ENCODE measurements at places on chromosomes 1 and 21.

- ATAC-seq = no peak
These were observed 32.6 kb downstream of the RNF11 start for GRCh38 chr1:51268634-51269033.

- no peak for ATAC-seq
These were observed 69.0 kb upstream of the RAVER2 start for GRCh38 chr1:64675718-64676345.

DNA sequence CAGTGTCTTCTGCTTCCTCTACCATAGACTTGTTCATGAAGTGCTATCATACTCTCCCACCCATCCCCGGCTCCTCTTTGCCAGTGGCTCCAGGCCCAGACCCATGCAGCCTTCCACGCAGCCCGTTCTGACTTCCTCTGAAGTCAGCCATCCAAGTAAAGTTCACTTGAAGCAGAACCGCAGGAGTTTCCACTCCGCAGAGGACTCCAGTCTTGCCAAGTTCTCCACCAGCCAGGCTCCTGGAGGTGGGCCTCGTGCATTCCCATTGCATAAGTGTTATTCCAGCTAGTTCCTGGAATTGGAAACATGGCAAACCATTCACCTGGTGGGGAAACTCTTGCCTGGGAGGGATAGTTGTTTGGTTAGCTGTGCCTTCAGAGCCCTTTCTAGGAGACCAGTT is 185.1 kb downstream of the PLPP3 start:
- no peak for ATAC-seq

DNA sequence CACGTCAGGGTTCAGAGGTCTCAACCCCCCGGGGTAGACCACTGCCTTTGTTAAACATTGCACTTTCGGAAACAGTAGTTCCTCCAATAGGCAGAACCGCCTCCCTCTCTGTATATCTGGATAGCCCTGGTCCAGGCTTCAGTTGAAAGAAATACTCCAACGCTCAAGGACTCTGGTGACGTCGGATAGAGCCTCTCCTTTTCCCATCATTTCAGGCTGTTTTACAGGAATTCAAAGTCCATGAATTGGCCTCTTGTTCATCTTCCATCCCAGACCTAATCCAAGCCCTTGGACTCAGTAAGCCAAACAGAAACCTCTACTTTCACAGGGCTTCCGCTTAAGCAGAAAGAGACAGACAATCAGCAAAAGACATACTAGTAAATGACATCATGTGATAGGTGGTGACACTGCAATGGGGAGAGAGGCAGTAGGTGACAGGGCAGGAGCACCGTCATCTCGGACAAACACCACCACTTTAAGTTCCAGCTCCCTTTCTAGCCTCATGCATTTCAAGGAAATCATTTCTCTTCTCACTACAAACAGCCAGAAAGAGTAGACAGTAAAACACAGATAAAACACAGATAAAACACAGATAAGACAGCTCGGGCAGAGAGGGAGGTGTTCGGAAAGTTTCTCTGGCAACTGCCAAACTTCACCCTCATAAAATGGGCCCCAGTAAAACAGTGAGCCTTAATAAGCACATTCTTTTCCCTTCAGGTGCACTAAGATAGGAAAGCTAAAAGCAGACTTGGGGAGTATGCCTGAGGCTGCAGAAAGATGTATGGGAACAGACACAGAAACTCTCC is 2.3 kb upstream of the PLA2G2A start:
- ATAC-seq = no peak

DNA sequence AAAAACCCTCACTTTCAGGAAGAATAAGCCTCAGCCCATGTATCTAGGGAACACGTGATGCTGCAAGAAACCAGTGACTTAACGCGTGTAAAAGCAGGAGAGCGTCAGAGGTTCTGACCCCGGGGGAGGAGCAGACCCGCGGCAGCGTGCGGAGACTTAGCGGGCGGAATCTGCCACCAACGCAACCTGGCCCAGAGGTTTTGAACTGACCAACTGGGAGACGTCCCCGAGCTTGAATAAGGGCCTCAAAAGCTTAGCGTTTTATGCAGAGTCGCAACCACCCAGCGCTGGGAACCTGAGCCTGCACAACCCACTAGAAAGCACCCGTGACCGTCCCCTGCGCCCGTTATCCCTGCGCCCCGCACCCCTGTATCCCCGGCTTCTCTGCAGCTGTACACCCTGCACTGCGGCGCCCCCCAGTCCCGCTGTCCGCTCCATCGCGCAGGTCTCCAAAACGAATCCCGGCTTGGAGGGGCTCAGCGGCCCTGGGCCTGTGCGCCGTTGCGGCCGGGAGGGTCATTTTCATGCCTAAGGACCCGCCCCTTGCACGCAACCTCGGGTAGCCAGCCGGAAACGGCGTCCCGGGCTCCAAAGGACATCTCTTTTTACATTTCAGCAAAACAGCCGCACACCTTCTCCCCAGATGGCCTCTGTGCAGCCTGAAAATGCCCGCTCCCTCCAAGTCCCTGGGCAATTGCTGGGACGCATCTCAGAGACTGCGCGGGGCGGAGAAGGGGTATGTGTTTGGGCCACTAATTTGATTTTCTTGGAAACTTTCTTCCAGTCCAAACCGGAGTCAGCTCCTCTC is 29.4 kb upstream of the TRIM17 start:
- ATAC-seq = peak; percentile 86

DNA sequence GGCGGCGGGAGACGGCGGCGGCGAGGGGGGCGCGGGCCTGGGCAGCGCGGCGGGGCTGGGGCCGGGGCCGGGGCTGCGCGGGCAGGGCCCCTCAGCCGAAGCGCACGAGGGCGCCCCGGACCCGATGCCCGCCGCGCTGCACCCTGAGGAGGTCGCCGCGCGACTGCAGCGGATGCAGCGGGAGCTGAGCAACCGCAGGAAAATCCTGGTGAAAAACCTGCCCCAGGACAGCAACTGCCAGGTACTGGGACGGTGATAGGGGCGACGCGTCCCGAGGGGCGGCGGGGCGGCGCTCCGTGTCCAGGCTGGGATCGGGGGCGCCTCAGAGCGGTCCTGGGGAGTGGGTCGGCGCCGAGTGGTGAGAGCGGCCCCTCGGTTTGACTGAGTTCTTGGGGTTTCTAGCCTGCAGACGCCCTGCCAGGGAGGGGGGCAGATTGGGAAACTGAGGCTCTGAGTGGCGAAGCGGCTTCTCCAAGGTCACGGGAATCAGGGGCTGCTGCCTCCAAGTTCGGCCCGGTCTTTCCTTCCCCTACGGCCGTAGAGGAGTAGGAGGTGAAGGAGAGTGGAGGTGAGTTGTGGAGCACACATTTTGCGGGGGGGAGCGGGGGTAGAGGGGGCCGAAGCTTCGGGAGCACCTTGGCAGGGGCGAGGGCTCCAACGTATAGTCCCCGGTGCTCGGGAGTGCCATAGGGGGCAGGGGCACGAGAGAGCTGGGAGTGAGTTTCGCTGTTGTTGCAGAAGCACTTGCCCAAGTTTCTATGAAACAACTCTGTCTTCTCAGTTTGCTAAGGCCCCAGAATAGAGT is 508 bp downstream of the RAVER2 start:
- peak; percentile 66 for ATAC-seq

GRCh38 chr1:199875337-199875736 is 152.2 kb upstream of the NR5A2 start:
- no peak for ATAC-seq

- ATAC-seq = peak; percentile 95
These were observed 48.5 kb upstream of the ACOT11 start for GRCh38 chr1:54499360-54500106.

DNA sequence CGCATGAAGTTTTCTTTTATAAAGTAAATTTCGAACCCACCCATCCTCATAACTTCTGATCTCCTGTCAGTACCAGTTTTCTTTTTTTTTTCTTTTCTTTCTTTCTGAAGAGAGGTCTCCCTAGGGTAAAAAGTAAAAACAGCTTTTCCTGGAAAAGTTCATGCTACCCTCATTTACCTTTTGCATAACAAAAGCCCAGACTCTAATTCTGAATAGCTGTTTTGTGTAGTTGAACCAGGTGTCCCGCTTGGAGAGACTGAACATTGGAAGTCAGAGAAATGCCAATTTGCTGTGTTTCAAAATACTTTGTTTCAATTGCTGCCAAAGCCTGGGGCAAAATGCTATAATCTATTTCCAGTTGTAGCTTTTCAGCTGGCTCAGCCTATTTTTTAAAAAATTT is 113.7 kb upstream of the RUNX1 start:
- ATAC-seq = no peak

GRCh38 chr1:23354245-23354644 is 10.2 kb upstream of the HNRNPR start:
- ATAC-seq = no peak

DNA sequence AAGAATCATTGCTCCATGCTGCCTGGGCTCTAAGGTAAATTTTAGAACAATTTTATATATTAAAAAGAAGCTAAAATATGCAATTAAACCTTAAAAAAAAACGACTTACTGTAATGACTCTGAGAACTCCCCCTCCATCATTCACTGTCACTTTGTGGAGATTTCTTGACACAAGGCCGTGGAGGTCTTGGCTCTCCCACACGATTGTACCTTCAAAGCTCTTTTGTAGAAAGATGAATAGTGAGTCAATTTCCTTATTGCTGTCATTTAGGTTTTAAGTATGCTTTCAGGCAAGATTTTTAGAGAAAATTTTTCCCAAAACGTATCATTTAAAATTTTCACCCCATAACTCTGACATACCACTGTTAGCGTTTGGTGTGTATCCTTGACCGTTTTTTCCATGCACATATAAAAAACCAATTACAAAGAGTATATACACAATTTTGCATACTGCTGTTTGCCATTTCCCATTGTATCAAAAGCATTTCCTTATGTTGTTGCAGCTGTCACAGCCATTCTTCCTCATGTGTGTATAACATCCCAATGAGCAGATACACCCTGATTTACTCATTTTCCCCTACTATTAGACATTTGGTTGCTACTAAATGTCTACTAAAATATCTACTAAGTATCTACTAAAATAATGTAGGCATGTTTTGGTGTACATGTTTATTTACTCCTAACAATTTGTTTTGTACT is 33.4 kb downstream of the B3GALNT2 start:
- no peak for ATAC-seq

GRCh38 chr1:56819387-56819899 is at the start of gene FYB2:
TSS of gene FYB2 (minus strand) at chr1:56819404. CDS start at chr1:56819290, 114 bp downstream.
- peak; percentile 17 for ATAC-seq

DNA sequence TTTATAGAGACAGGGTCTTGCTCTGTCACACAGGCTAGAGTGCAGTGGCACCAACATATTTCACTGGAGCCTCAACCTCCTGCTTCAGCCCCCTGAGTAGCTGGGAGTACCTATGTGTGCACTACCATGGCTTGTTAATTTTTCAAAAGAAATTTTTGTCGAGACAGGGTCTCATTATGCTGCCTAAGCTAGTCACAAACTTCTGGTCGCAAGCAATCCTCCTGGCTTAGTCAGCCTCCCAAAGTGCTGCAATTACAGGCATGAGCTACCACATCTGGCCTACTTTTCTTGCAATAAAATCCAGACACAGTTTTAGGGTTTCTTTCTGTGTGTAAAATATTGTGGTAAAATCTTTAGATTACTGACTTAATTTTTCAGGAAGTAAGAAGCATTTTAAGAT is 27.9 kb upstream of the NTPCR start:
- ATAC-seq = no peak

GRCh38 chr1:167197692-167198091 is 23.0 kb upstream of the POU2F1 start:
- no peak for ATAC-seq

DNA sequence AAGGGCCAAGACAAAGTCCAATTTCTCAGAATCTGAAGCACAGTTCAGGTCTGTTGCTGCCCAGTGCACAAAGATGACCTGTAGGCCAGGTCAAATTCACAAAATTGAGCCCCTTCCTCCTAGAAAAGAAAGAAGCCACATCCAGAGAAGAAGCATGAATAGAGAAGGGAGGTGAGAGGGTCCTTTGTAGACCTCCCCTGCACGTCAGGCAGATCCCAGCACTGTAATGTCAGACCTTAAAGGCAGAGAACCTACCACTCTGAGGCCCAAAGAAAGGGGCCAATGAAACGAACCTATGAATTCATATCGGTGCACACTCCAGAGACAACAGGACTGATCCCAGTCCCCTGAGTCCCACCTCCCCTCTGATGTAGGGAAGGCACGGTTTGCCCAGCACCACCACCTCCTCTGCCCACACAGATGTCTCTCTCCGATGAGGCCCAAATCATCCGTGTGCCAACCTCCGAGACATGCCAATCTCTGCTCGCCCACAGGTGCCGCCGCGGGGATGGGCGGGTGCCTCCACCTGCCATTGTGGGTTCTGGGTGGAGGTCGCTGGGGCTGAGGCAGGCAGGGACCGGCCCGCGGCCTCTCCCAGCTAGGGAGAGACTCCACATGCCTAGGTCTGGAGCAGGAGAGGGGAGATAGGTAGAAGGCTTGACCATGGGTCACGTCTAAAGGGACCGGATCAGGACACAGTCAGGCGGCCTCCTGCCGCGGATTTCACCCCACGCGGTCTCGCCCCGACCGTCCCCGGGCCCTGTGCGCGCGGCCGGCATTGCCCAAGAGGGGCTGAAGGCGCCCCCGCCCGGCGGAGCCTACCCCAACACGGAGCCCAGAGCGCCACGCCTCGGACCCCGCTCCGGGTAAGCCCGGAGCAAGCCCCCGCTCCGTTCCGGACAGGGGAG is 42.1 kb downstream of the RRAGC start:
- no peak for ATAC-seq

DNA sequence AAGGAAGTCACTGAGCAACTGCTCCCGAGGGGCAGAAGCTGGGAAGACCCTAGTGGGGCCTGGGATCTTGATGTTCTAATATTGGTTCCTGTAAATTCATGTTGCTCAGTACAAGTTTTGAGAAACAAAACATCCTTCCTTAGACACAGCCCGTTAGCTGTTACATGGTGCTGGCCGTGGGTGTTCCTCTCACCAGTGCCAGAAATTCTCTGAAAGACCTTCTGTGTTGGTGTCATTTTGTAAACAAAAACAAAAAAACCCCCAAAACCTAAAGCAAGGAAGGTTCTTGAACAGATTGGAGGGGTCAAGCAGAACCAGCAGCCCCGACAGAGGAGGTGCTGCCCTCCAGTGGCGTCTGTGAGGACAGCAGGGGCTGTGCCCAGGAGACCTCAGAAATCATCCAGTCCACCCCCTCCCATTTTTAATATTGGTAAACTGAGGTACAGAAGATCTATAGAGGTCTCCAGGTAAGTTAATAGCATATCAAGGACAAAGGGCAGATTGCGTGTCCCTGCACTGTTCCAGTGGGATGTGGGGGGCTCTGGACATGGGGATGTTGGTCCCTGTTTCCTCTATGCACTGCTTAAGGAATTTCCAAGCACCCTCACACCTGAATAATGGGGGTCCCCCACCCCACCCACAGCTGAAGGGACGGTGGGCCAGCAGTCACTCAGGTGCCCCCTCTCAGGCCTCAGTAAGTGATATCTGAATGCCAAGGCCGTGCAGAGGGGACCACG is 38.2 kb downstream of the SLC2A7 start:
- ATAC-seq = peak; percentile 84

- peak; percentile 49 for ATAC-seq
These were observed 47.6 kb upstream of the RAP1A start for GRCh38 chr1:111571987-111572386.

DNA sequence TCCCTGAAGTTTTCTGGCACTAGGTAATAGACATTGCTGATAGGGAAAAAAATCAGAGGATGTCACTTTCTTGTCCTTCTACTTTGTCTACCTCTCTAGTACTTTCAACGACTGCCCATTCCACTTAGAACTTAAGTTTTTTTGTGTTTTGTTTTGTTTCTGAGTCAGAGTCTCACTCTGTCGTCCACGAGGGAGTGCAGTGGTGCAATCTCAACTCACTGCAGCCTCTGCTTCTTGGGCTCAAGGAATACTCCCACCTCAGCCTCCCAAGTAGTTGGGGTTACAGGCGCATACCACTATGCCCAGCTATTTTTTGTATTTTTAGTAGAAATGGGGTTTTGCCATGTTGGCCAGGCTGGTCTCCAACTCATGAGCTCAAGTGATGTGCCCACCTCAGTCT is 79.2 kb downstream of the SGIP1 start:
- ATAC-seq = no peak

- no peak for ATAC-seq
These were observed 43.0 kb downstream of the ATG4C start for GRCh38 chr1:62826901-62827300.

GRCh38 chr1:161145832-161146231 is 7.9 kb upstream of the UFC1 start:
- no peak for ATAC-seq
